ENCODE measurements at places on chromosomes 12 and 14.

GRCh38 chr12:53755451-53755891, 3.7 kb upstream of the CISTR start:
- DNase-seq: no peak

- DNase-seq: peak; percentile 23
Observed at GRCh38 chr14:32542507-32542906, 213.4 kb downstream of the AKAP6 start.

- DNase-seq: no peak
Observed at GRCh38 chr12:89212339-89212771, 139.9 kb downstream of the DUSP6 start.

- DNase-seq: no peak
Observed at GRCh38 chr12:43676183-43676813, 82.3 kb downstream of the PUS7L start.

- peak; percentile 61 for DNase-seq
Observed at GRCh38 chr12:132197581-132198354, 53.5 kb downstream of the NOC4L start.

- DNase-seq: no peak
Observed at GRCh38 chr14:94659901-94660300, 47.7 kb downstream of the SERPINA3 start.

GRCh38 chr12:121738340-121738858, 25.8 kb downstream of the TMEM120B start:
- no peak for DNase-seq

DNA sequence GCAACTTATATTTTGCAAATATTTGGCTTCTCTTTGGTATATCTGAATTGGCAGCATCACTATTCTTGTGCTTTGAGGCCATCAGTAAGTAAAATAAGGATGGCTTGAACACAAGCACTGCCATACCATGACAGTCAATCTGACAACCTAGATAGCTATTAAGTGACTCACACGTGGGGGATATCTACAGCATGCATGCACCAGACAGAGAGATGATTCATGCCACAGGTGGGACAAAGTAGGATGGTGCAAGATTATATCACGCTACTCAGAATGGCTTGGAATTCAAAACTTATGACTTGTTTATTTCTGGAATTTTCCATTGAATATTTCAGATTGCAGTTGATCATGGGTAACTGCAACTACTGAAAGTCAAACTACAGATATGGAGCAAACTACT, 675.6 kb upstream of the MDGA2 start:
- DNase-seq: no peak

DNA sequence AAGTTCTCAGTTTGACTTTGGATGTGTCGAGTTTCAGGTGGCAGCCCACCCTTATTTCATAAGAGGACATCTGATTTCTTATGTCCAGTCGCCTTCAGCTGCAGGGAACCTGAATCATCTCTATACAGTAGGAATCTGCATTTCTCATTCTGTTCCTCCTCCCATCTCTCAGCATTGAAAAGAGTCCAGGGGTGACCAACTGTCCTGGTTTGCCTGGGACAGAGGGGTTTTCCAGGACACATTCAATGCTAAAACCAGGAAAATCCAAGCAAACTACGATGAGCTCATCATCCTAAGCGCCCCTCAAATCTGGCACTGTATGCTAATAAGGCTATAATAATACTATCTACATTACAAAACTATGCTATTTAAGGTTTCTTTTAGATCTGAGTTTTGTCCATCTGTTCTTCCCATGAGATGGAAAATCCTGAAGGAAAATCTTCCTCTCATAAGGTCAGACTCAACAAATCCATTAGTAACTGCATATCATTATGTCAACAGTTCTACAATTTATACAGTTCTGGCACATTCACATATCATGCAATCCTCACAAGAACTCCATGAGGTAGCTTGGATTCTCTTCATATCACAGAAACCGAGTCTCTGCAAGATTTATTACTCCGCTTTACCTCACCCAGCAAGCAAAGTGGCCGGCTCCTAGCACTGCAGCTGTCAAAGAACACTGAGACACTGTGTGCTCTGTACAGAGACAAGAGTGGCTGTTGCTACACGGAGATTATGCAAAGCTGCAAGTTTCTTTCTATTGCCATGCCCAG, 15.6 kb upstream of the CALM1 start:
- peak; percentile 58 for DNase-seq

DNA sequence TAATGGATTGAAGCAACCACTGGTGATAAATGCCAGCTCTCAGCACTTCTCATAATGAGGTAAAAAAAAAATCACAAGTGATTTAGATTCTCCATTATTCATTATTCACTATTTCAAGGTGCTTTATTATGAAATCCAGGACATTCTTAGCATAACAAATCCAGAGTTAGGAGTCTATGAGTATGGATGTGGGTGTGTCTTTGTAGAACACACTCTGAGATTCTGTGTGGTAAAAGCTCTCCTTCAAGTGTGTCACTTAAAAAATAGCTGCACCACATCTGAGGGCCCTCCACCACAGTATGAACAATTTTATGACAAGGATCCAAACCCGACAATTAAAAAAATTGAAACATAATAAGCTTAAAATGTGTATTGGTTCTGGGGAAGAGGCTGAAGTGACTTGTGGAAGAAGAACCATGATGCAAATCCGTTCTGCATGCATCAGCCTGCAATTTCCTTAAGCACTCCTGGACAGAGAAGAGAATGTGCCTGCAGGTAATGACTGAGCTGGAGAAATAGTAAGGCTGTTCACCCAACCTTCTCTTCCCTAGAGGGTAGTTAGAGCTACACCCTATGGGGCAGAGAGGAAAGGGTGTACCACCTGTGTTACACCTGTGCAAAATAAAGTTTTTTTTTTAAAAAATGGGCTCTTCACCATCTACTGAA, 488.5 kb upstream of the MGAT4C start:
- DNase-seq: no peak

- DNase-seq: no peak
Observed at GRCh38 chr12:113392988-113393579, 10.6 kb downstream of the SDS start.

DNA sequence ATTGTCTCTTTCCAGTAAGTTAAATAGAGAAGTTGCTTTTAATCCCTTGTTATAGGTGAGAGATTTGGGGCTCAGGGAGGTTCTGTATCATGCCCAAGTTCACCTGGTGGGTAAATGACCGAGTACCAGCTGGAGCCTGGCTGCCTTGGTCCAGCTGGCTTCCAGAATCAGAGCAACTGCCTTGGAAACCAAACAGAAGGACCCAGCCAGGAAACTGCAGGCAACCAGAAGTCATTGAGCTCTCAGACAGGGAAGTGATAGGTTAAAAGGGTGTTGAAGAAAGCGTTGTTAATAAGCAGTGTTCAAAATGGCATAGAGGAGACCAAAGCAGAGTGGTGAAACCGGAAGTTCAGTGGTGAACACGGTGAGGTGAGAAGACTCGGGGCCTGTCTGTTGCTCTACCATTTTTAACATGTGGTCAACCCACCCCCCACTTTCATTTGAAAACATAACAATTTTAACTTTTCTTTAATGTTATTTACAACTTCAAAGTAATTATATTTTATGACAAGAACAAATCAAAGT, 54.9 kb downstream of the PLEKHG7 start:
- no peak for DNase-seq

DNA sequence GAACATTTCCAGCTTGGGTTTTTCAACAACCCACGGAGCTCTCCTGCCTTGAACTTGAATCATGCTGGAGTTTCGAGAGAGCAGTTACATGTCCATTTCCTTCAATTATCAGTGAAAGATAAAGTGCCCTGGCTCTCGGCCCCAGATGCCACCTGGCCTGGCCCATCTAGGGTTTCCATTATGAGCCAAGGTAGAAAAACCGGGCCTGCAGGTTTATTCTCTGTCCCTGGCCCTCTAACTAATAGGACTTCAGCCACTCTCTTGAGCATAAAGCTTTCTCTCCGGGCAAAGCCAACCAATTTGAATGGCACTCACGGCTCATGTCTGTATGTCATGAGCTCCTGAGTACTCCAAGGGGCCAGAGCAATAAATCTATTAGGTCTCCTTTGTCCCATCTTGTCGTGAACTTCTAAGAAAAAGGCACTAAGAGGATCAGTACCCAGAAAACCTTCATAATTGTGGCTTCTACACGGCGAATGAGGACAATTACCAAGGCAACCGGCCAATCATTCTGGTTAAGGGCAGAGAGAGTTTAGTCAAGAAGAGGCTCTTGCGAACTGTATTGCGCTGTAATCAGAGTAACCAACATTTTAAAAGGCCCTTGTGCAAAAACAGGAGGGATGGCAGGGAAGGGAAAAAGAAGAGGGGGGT, 392.3 kb downstream of the MED13L start:
- DNase-seq: no peak

DNA sequence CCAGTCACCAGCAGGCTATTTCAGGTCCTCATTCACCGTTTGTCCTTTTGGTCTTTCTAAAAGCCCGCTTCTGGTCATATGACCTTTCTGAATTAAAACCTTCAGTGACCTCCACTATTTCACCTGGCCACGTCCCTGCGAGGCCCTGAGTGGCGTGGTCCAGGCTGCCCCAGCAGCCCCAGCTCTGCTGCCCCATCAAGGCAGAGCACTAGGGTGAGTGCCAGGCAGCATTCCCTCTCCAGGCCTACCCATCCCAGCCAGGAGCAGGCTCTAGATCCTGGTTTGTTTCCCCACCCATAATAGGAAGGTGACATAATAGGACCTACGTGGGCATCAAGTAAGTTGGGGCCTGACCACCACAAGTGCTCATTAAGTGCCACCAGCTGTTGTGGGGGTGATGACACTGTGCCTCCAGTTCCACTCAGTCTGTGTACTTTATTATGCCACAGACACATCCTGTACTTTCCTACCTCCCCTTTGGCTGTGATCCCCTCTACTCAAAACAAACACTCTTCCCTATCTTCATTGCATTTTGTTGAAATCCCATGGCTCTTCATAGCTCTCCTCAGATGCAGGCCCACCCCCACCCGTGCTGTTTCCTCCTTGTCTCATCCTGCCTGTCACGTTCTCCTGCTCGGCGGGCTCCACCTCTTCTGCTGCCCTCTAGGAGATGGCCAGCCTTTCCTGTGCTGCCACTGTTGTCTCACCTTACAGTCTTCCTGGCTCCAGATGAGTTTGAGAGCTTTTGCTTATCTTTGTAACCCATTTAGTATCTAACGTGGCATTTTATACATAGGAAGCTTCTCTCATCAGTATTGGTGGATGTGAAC, 21.4 kb downstream of the CKB start:
- no peak for DNase-seq

DNA sequence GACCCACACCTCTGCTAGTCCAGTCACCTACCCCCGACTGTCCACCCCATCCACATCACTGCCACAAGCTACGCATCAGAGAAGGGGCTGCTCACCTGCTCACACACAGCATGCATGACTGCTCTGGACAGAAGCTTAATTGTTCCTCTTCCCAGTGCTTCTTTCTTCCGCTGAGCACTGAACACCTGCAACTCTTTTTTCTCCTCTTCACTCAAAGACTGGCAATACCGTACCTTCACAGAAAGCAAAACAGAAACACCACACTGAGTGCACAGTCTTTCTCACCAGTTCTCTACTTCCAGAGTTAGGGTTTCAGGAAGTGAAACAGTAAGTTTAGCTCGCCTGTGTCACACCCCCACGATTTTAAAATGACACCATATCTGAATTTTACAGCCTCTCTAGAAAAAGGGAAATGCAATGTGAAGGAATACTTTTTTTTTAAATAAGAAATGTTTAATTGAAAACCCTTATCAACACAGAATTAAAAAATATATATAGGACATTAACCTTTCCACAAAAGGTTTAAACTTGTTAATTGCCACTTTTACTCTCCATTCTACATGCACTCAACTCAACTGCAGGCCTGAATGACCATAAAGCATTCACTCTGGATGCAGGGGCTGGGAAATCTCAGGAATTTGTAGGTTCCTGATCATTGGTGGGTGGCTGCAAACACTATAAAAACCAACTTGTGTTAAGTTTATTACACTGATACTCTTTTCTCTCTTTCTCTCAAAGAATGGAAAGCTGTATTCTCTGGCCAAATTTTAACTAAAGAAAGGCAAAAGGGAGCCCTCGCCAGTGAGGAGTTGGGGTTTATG, 120.0 kb downstream of the PRICKLE1 start:
- DNase-seq: no peak

DNA sequence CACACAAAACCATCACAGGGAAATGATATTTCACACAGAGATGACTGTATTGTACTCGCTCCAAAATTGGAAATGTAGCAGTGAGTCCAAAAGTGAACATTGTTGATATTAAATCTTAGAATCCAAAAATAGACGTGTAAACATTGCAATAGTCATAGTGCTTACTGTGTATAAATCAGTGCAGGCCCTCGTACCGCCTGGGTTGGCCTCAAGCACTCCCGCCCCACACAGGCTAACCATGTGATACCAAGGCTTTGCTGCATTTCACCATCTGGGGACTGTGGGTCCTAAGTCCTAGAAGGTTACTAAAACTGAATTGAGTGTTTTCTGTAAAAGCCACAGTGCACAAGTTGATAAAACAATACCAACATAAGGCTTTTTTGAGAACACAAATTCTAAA, 107.3 kb downstream of the PPP2R5E start:
- no peak for DNase-seq

DNA sequence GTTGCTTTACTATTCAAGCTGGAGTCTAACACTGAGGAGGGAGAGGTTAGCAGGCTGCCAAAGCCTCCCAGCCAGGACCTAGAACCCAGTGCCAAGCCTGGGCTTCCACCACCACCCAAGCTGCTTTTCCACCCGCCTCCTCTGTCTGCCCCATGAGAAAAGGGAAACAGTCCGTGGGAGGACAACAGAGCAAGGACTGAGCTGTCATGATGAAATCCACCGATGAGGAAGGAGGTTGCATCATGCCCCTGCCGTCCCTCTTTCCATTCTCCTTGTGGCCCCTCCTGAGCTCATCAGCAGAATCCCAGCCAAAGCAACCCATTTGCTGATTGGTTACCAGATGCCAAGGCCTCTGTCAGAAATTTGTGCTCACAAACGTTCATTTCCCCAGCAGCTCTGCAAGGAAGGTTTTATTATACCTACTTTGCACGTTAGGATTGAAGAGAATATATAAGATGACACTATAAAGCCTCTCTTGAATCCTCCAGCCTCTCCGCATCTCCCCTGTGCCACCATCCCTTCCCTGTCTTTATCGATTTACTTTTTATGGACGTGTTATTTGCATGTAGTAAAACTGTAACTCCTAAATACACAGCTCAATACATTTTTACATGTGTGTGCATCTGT, 6.3 kb upstream of the SERPINA1 start:
- DNase-seq: peak; percentile 49
